Endodermal cell (in vitro differentiated cells): ENCODE measurements at places on chromosomes 12 and 14. TPM values are rescaled to one million over a fixed set of nuclear protein-coding genes. Genes with fewer than 3 reads are reported as not detected.

The GPR84 gene
- not detected in 3 replicates for total RNA-seq

DNA sequence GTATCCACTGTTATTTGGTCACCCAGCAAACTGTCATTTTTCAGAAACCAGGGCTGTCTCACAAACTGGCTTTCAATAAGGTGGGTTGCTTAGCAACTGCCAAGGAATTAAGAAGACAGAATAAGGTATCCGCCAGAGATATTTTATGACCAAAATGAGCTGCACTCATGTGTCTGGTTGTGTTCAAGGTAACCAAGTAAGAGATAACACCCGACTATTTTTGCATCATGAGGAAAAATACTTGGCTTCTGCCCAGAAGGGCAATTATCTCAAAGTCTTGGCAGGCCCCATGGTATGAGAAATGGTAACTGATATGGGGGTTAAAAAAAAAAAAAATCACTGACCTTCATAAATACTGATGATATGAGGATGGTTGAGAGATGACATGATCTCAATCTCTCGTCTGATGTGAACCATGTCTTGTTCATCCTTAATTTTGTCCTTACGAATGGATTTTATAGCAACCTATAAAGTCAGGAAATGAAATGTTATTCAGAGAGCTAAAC is 32.6 kb downstream of the NUAK1 start:
- H3K27ac ChIP-seq, result no peak overlapping the region
- peaks cover 79% of the 10 kb centered on the region for H3K36me3 ChIP-seq
- H3K4me1 ChIP-seq, result peaks cover 43% of the 10 kb centered on the region

GRCh38 chr12:64665514-64665913 is 55.2 kb downstream of the RASSF3 start:
- peak; percentile 80 for DNase-seq
- no peak overlapping the region for H3K4me3 ChIP-seq
- H3K27me3 ChIP-seq, result no peaks in the 10 kb centered on the region
- peaks cover 27% of the 10 kb centered on the region for H3K4me1 ChIP-seq
- H3K27ac ChIP-seq, result no peak overlapping the region

DNA sequence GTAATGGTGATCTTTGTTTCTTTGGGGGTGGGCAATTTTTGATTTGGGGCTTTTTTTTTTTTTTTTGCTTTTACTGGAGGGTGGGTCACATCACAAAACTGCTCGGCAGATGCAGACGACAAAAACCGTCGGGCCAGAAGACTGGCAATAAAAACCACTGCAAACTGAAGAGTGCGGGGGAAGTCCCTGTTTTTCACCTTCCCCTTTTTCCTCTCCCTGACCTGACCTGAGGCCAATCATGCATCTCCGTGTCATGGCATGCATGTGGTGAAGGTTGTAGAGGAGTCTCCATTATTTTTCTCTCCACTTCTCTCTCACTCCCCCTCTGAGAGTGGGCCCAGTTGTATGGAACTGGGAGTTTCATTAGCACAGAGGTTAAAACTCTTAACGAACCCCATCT is 57.5 kb downstream of the AP5M1 start:
- no peaks in the 10 kb centered on the region for H3K36me3 ChIP-seq
- H3K4me1 ChIP-seq, result no peaks in the 10 kb centered on the region
- H3K4me3 ChIP-seq, result no peak overlapping the region
- no peak for DNase-seq
